Hippocampal formation (tissue), 2 donors: ENCODE measurements at places on chromosomes 2 and 18.

DNA sequence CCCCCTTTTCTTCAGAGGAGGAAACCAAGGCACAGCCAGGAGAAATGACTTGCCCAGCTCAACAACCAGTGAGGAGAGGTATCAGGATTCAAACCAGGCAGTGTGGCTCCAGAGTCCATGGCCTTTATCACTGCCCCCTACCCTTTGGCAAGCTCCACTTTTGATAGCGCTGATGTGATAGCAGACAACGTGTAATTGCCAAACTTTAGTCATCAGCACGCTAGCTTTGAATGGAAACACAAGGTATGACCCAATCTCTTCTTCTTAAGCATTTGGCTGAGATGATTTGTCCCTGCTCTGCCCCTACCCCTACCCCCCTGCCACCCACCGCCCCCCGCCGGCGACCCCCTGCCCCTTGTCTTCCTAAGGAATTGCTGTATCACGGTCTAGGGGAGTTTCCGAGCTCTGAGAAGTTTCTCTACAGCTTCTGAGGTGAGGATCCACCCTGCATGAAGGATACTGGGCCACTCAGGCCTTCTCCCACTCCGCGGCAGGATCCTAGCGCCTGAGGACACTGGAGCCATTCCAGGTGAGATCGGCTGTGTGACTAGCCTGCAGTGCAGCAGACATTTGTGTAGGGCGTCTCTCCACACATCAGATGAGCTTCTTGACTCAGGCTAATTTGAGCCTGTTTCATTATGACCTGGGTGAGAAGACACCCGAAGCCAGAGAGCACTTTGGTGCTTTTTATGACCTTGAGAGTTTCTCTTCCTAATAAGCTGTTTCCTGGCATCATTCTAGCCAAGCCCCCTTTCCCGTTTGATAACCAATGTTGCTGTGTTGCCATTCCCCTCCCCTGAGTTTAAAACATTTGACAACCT lies 75.1 kb upstream of the MAP4K4 start:
- no peak for DNase-seq

GRCh38 chr2:159054985-159055384 lies 86.5 kb downstream of the TANC1 start:
- DNase-seq: no peak

DNA sequence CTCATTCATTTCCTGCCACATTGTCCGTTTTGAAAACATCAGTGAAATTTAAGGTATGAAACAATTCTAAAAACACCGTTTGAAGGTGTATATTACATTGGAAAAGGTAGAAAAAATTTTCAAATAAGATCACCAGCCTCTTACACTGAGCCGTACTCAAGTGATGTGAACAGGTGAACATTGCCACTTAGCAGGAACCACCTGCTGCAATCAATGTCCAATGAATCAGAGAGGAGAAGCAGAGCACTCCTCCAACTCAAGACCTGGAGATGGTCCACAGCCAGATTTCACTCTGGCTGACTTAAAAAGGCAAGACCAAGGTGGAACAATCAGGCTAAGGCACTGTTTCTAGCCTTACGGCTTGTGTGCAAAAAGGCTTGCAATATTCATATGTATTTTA lies 110.3 kb upstream of the TTN start:
- no peak for DNase-seq

DNA sequence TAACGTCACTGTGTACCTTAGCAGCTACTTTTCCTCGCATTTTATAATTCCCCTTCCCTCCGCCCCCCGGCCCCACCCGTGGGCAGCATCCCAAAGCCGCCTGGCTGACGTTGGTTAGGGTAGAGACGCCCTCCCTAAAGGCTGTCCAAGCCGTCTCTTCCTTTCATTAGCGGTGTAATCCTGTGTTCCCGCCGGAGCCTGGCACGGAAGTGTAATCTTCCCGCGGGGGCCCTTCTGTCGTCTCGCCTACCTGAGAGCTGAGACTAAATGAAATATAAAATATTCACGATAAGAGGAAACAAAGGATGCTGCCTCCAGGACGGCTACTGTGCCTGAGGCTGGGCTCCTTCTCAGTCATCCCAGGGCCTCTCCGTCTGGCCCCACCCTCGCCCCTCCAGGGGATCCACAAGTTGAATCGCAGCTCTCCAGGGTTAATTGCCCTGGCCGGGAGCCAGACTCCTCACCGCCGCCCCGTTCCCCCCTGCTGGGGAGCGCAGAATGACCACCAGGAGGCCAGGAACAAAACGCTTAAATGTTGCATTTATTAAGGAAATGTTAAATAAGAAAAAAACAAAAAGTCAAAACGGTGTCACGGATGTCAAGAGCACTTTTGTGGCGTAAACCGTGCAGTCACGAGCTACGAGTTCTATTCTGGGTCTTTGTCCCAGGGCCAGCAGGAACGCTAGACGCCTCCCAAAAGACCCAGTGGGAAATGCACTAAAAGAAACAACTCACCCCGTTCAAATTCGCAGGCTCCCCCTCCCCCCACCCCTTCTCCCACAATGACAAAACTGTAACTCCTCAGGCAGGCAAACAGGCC lies 1.5 kb downstream of the RPRM start:
- DNase-seq: no peak

- DNase-seq: no peak
Observed at GRCh38 chr2:107607054-107607453, 219.6 kb upstream of the RGPD4 start.

DNA sequence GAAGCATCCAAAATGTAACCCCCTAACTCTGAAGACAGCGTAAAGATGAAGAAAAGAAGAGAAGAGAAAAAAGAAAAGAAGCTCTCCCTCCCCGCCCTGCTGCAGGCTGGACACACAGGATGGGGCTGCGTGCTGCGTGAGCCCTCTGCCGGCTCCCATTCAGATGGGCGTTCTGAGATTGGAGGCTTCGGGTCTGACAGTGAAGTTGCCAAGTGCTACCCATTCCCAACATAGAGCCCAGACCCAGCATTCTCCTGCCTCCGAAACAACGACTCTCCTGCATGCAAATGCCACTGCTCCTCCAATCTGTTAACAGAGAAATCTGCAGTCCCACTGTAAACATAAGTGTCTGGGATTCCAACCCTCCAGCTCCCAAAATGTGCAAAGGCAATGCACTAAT lies 234.9 kb downstream of the BCL11A start:
- no peak for DNase-seq

GRCh38 chr2:151103551-151103950 lies 158.1 kb downstream of the RBM43 start:
- DNase-seq: no peak

GRCh38 chr2:102194609-102195268 lies 7.9 kb downstream of the IL1RL2 start:
- DNase-seq: no peak

DNA sequence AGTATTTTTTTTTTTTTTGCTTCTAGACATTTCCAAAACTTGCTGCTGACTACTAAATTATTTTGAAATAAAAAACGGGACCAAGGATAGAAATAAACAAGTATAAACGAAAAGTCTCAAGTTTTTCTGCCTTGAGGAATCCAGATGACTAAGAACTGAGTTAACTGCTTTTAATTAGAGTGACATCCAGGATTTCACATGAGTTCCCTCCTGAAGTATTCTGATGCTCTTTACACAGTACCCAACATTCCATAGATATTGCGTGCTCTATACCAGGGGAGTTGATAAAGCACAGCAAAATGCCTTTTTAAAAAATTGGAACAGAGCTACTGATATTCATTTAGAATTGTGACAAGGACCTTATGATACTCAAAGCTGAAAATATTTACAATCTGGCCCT lies 618.0 kb downstream of the CCDC85A start:
- no peak for DNase-seq

DNA sequence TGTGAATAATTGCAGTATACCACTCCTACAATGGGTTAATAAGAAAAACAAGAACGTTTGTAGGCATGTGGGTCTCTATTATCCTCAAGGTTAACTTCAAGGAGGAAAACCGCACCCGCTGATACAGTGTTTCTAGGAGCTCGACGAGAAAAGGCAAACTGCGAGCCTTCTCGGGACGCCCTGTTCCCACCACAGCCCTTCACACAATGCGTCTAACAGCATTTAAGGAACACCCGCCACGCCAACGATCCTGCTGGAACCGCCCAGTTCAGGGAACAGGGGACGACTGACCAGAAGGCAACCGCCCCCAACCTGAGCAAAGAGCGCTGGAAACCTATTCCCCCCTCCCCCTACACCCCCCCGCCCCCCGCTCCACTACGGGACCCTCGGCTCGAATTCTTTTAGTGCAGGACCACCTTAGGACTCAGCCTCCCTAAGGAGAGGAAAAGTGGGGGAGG lies 710 bp upstream of the TMSB10 start:
- DNase-seq: no peak

GRCh38 chr2:40230707-40231432 lies 221.0 kb downstream of the SLC8A1 start:
- DNase-seq: no peak

DNA sequence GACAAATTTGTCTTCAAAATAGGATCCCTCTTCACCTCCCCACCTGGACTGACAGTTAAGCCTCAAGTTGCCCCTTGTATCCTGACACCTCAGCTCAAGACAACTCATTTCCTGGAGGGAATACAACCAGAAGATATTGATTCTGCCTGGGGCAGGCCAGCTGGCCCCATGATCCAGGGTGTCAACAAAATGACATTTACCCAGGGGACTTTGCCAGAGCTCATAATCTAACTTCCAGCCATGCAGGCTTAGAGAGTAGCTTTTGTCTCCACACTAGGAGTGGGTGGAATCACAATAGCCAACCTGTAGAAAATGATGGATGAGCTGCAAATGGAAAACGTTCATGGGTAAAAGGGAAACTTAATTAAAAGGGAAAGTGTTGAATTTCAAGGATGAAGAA lies 220.1 kb upstream of the DPP10 start:
- DNase-seq: no peak

DNA sequence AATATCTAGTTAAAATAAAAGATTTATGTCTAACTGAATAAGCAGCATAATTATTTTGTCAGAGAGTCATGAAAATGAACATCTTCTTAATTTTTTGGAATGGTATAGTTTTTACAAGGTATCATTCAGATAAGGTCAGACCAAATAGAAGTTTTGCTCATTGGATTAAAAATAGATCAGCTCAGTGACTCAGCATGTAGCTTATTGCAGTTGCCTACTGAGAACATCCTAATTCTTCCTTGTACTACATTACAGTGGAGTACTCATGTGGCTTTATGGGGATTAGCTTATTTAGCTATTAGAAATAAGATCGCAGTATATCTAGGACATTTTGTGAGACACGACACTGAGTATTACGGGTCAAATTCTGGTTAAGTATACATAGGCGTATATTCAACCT lies 38.2 kb upstream of the PPM1B start:
- no peak for DNase-seq
